ENCODE measurements at places on chromosomes 4 and X.
A peak's percentile ranks its signal among the peaks of the same experiment; 100 is the strongest.

DNA sequence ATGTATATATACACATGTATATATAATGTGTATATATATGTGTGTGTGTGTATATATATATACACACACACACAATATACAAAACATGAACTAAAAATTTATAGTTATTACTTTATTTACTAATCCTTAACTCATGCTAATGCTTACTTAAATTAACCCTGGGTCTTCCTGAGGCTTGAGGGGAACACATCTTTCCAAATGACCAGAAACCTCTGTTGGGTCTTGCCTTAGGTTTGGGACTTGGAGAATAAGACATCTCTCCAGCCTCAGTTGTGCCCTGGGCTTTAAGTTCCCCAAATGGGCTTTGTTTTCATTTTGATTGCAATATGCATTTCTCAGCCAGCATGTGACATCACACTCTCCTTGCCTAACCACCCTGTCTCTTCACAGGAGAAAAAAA is 7.7 kb downstream of the GEMIN8 start:
- DNase-seq = no peak

DNA sequence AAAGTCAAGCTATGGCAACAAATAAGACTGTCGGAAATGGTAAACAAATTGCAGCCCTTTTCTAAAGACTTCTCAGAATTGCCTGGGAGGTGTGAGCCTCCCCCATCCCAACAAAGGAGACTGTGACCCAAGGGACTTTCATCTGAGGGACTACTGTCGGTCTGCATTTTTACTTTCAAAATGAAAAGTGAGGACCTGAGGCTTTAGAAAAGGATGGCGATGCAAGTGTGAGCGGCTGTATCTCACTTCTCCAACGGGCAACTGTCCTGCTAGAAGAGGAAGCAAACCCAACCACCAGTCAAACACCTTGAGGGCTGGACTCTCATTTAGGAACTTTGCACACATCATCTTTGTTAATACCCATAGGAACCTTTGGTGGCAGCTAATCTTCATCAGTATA is 62.6 kb upstream of the CLNK start:
- no peak for DNase-seq

DNA sequence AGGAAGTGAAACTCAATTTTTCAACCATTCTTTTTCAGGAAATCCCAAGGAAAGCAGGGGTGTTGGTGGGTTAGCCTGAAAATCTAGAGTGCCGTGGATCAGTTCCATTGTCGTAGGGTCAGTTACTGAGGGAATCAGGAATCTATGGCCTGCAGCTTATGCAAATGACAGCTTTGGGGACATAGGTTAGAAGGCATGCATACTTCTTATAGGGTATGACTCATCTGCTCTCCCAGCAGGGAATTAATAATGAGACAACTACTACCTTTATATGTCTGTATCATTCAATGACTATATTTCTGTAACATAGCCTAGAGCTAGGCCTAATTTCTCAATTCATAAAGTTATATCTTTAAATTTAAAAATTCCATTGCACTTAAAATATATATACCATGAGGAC is 36.6 kb downstream of the ZNF41 start:
- no peak for DNase-seq

DNA sequence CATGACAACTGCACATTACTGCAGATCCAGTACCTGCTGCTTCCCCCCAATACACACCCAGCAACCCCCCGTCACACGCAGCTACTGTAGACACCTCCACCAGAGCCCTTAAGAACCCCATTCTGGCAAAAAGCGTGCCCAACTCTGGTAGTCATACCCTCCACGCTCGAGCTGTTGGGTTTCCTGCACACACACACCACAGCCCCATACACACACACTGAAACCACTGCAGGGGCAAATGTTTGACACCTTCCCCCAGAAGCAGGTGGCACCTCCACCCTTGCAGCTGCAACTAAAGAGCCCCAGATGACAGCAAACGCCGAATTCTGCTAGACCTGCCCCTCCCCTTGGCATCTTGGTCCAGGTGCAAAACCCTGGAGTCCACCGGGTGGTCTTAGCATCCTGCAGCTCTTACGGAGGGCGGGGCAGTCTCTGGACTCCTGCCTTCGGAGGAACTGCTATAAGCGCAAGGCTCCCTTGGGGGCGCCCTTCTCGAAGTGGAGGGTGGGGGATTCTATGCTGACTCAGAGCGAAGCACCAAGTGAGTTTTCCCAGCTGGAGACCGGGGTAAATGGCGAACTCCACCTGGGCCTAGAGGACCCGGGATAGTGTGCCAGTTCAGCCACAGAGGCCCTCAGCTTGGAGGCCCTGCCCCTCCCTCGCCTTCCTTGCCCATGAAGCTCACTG is 1.5 kb downstream of the FRMPD3 start:
- DNase-seq = peak; percentile 73

DNA sequence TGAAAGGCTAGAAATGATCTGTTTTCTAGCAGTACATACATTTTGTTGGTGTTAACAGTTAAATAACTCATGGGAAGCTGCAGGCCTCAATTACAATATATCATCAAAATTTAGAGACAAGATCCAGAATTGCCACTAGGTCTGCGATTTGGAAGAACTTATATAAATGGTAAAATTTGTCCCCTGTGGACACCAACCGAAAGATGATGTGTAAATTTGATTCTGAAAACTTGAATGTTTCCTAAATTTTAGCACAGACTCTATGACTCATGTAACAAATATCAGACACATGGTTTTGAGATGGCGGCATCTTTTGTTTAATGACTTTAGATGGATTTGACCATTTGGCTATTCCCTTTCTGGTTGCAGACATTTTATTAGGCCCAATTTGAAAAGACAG is 6.0 kb upstream of the HPGDS start:
- no peak for DNase-seq

GRCh38 chr4:127284236-127284635 is 348.5 kb upstream of the INTU start:
- no peak for DNase-seq

GRCh38 chr4:142874684-142875083 is 28.6 kb upstream of the INPP4B start:
- no peak for DNase-seq

DNA sequence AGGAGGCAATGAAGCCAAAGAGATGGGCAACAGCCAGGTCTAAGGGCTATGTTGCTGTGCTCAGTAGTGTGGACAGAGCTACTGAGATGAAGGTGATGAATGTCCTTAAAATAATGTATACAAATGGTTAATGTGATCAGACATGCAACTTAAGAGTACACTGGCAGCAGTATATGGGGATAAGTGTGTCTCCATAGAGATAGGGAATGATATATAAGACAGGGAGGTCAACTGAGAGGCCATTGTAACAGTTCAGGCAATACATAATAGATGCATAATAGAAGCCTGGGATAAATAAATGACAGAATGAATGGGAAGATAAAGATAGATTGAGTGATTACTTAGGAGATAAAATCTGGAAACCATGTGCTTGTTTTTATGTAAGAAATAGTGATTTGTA is 250.0 kb downstream of the CFAP299 start:
- no peak for DNase-seq

- no peak for DNase-seq
These were observed 61.4 kb downstream of the ANKRD17 start for GRCh38 chr4:73197220-73197619.

DNA sequence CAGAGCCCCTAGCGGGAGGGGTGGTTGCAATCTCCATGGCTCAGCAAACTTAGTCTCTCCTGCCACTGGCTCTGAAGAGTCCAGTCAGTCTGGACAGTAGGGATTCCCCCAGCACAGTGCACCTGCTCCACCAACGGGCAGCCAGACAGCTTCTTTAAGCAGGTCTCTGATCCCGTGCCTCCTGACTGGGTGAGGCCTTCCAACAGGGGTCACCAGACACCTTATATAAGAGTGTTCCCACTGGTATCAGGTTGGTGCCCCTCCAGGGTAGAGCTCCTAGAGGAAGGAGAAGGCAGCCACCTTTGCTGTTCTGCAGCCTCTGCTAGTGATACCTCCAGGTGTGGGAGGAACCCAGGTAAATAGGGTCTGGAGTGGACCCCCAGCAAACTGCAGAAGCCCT is 1393.4 kb downstream of the STIM2 start:
- DNase-seq = no peak

GRCh38 chr4:10535912-10536311 is 78.7 kb upstream of the ZNF518B start:
- no peak for DNase-seq

DNA sequence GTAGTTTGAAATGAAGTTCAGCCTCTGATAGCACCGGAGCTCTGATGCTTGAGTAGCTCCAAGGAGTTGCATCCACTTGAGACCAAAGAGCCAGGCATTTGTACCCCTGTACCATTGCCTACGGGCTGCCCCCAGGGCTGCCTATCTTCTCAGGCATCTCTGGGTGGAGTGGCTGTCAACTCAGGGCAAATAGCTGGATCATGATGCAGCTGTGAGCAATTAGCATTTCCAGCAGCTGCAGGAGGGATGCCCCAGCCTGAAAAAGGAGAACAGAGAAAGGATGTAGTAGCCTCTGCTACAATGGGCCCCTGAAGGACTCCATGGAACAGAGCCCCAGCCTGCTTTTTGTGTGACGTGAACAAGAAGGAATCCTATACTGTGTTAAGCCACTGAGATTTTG is 492.6 kb downstream of the BCOR start:
- no peak for DNase-seq

DNA sequence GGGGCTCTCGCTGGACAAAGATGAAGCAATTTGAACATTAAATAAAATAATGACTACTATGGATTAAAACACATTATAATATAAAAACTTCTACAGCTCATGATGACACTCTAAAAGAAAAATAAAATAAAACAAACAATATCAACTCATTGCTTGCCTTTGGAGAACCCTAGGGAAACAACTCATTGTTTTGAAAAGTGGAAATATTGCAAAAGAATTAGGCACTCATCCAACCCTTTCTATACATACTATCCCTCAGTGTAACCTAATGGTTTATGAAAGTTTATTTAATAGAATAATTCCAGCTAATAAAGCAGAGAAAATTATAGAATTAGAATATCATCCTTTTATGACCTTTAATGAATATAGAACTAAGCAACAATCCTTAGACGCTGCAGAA is 718 bp downstream of the RAB40A start:
- no peak for DNase-seq
